Fibroblast of skin of right biceps (primary cell): ENCODE measurements at places on chromosomes 7 and 10.

DNA sequence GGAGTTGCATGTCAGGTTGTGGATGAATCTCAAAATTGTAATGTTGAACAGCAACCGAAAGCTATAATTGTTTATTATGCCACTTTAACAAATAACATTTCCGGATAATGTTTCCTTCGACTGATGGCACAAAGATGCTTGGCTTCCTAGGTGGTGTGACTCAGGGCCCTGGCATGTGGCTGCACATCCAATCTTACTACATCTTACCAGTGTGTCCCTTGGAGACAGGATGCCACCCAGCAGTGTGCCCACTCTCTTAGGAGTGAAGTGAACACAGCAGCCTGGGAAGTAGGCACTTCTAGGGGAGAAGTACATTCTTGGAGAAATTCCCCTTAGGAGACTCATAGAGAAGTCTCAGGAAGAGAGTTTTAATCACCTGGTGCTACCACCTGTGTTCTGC is 33.0 kb upstream of the GPR26 start:
- DNase-seq = no peak

DNA sequence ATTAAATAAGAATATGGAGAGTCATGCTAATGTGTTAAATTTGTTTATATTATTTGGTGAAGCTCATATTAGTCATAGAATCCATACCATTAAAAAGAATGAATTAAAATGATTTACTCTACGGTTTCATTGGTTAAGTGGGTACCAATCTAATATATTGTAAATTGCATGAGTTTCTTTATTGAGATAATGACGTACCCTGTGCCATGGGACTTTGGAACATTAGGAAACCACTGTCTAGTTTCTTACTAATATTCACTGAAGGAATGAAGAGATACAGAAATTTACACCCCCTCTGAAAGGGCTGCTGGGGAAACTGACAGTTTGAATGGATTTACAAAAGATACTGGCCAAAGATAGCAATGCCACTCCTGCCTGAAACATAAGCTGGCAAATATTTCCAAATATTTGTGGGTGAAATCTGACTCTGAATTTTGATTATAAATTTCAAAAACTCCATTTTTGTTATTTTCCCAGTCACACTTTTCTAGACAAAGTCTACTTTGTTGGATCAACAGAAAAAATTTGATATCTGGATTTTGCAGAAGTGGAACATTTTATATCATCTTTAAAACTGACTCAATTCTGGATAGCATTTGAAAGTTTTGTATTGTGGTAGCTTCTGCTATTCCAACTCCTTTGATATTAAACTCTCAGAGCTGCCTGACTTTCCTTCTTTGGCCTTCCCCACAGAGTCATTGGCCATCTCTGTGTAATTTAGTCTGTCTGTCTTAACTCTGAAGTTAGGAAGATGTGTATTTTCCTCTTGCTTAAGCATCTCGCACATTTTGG is 22.3 kb downstream of the MDFIC start:
- DNase-seq = peak; percentile 15

GRCh38 chr7:38187794-38188440 is 9.9 kb downstream of the STARD3NL start:
- DNase-seq = no peak

DNA sequence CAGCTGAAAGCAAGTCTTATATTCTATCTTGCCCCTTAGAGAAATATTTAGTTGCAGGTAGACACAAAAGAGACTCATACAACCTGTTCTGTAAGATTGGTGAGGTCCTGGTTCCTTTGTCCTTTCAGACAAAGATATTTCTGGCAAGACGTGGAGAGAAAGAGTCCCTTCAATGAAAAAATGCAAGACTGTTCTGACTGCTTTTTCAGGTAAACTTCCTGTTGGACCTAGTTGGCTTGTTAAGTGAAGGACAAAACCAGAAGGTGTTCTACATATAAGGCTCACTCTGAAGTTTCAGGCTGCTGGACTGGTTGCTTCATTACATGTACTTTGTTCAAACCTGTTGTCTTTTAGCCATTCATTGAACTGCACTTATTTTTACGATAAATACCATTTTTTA is 119.0 kb upstream of the PTPRZ1 start:
- DNase-seq = no peak

DNA sequence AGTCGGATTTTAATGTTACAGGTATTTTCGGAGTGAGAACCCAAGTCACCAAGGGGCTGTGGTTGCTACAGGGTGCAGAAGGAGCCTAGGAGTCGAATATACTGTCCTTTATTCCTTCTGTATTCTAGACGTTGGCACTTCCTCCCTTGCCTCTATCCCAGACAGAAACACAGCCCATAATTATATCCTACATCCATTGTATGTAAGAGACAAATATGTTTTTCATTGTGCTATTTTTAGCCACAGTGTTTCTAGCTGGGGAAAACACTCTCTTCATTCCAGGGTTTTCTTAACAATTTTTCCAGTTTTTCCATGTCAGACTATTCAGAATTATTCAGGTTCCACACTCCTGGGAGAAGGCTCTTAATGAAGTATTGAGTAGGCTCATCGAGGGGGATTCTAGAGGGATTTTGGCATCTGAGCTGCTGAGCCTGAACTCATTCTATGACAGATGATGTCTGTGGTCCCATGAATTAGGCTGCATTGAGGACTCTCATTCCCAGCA is 32.6 kb downstream of the KIAA1217 start:
- DNase-seq = peak; percentile 27
